AG08396 (cell line): ENCODE measurements at places on chromosomes 3 and 15.

- DNase-seq: no peak
These were observed 363.6 kb downstream of the CLSTN2 start for GRCh38 chr3:140298569-140299070.

- DNase-seq: no peak
These were observed 391.5 kb upstream of the CCDC54 start for GRCh38 chr3:106985721-106986120.

DNA sequence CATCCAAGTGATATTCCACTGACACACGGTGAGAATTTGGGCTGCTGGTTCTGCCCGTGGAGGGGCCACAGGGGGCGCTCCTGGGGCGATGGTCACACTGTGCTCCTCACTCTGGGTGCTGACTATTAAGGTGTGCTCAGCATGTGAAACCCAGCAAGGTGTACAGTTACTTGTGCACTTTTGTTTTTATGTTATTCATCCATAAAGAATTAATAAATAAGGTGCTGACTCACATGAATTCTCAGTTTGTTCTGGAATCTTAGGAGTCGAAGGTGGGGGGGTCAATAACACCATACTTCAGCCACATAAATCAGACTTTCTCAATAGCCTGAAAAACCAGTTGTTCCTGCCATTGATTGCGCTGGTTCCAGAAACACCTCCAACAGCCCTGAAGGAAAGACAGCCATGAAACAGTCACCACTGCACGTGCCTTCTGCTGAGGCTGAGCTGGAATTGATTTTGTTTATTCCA, 53.5 kb upstream of the SPATA12 start:
- DNase-seq: no peak

GRCh38 chr3:138124188-138124587, 8.0 kb downstream of the A4GNT start:
- no peak for DNase-seq

GRCh38 chr15:94584833-94585244, 353.5 kb downstream of the MCTP2 start:
- no peak for DNase-seq

- no peak for DNase-seq
These were observed 201.1 kb downstream of the AKAP13 start for GRCh38 chr15:85581495-85581894.

- peak; percentile 64 for DNase-seq
These were observed 45.5 kb downstream of the CBLB start for GRCh38 chr3:105823149-105823867.

DNA sequence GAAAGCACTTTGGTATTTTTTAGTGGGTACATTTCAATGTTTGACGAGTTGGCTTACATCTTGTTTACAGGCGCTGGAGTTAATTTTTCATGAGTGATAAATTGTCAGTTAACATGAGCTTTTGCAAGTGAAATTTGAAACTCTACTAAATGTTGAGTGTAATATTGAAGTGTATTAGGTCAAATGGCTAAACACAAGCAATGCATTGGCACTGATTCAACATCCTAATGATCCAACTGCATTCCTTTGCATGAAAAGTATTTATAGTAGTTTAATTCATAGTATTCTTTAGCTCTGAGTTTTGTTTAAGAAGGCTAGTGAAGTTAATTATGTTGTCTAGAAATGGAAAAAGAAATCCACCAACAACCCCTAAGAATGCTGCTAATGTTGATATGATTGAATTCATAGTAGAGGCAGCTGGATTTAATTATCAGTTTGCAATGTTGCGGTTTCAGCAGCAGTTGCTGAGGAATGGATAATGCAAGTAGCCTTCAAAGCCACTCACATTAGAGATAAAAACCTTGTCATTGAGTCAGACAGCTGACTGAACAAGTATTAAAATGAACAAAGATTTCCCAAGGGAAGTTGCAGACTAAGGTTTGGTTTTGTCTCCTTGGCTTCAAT, 245.6 kb upstream of the GOLIM4 start:
- peak; percentile 52 for DNase-seq

- no peak for DNase-seq
These were observed 1.9 kb upstream of the SLC41A3 start for GRCh38 chr3:126085841-126086240.

- no peak for DNase-seq
These were observed 634.8 kb upstream of the BCHE start for GRCh38 chr3:166472015-166472414.

DNA sequence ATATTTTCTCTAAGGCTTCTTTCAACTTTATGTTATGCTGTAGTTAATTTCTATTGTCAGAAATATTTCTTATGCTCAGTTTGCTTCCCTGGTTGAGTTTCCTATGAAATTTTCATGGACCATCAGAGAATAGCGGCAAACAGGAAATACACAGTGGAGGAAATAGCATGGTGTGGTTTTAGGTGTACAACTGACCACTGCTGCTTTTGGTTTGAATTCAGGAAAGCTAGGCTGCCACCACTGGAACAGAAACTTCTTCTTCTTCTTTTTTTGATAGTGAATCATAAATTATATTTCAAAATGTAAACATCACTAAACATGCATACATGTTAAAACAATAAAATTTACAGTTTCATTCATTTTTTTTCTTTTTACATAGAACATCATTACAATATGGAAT, 316.6 kb upstream of the TGFBR2 start:
- no peak for DNase-seq

GRCh38 chr15:35937380-35937779, 391.4 kb upstream of the DPH6 start:
- no peak for DNase-seq

GRCh38 chr15:36958606-36959005, 141.7 kb downstream of the MEIS2 start:
- DNase-seq: no peak

- peak; percentile 77 for DNase-seq
These were observed 151.1 kb downstream of the PGPEP1L start for GRCh38 chr15:98856532-98856907.

DNA sequence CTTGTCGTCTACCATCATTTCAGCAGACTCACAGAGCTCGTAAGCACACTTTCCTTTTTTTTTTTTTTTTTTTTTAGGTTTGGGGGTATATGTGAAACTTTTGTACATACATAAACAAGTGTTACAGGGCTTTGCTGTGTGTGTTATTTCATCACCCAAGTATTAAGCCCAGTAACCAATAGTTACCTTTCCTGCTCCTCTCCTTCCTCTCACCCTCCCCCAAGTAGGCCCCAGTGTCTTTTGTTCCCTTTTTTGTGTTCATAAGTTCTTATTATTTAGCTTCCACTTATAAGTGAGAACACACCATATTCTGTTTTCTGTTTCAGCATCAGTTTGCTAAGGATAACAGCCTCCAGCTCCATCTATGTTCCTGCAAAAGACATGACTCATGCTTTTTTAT, 746.8 kb downstream of the GRM7 start:
- no peak for DNase-seq

GRCh38 chr3:158839966-158840365, 38.1 kb downstream of the MFSD1 start:
- no peak for DNase-seq

GRCh38 chr3:185308126-185308754, 54.4 kb upstream of the EHHADH start:
- DNase-seq: peak; percentile 59

DNA sequence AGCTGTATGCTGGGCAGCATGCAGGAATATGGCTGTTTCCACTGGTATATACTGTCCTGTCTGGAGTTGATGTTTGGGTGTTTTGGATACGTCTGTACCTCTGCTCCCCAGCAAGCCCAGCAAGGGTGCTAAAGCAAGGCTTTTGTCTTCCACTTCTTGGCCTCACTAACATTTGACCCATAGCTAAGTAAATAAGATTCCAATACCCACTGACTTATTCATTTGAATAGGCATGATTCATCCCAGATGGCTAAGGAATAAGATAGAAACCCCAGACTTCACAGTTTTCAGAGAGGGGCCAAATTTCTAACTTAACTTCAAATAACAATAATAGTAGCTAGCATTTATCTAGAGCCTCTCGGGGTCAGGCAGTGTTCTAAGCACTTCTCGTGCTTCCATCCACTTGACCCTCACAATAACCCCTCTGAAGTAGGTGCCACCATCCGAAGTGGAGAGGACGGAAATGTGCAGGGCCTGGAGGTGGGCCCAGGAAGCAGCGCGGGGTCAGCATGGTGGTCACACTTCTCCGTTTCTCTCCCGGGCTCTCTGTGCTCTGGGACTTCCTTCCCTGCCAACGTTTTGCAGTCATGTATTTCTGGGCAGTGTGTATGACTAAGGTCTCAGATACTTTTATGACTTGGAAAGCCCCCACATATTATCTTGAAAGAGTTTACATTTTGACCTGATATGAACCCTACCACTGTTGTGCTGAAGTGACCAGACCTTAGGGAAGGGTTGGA, 39.3 kb downstream of the LRRK1 start:
- peak; percentile 40 for DNase-seq

DNA sequence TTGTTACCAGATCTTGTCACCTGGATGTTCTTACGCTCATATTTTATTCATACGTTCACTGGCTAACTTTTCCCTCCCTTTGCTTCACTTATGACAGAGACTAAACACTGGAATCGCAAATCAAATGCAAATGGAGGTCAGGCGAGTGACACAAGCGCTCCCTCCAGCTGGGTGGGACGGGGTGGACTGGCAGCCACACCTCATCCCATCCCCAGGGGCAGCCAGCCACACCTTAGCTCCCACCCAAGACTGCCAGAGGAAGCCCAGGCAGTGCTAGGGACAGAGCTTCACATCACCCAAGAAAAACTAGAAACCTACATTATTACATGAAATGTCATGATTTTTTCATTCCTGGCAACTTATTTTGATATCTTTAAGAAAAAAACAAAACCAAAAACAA, 366.2 kb downstream of the ERC2 start:
- no peak for DNase-seq

- no peak for DNase-seq
These were observed 91.5 kb upstream of the ATP2B2 start for GRCh38 chr3:10596746-10597448.

DNA sequence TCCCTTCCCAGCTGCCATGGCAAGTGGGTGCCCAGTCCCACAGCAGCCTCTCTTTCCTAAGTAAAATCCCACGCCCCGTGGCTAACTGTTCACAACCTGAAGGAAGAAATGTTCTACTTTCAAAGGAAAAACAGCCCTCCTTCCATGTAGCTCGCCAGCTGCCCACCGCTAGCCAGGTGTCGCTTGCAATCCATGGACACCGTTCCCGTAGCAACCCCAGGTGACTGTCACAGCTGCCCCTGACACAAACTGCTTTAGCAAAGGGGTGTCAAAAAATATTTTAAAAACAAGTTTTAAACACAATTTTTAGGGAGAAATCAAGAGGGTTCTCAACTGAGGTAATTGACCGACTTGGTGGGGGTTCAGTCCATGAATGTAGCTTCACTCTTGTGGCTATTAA, 21.0 kb upstream of the CGNL1 start:
- DNase-seq: no peak

GRCh38 chr3:50627407-50628051, 10.6 kb downstream of the MAPKAPK3 start:
- DNase-seq: peak; percentile 62
